ENCODE measurements at places on chromosomes 1 and 21.

- no peak for DNase-seq
These were observed 3.2 kb downstream of the EVA1C start for GRCh38 chr21:32415451-32416398.

DNA sequence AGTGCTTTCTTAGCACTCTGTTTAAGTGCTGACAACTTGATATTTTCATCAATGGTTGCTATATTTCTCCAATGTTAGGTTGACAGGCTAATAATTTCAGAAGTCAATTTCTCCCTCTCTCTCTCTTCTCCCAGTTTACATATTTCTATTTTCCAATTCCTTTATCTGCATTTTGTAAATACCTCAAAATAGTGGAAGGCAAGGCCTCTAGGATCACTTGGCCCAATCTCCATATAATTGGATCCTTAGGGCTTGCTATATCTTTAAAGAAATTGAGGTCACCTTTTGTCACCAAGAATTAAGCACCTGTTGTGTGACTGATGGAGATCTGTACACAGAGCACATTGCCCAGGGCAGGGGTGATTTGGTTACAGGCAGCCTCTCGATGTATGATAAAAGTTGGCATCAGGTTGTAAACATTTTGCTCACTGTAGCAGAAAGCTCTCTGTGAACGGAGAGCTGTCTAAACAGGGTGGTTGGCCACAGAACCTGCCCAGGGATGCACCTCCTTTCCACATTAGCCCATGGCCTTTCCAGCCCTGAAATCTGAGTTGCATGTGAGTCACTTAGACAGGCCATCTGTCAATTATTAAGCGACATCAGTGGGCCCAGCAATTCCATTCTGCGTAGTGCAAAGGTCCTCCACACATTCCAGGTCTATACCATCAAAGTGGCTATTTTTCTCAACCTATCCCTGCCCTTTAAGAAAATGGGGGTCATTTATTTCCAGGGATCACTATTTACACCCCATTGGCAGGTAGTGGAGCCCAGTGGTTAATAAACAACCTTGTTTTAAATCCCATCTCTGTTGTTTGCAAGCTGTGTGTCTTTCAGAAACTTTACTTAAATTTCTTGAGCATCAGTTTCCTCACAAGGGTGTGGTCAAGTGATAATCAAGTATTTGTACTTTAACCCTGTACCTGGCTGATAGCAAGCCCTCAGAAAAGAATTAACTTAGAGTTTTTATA lies 29.1 kb upstream of the IRF2BP2 start:
- no peak for DNase-seq

GRCh38 chr1:32736812-32737791 lies 34.5 kb upstream of the SYNC start:
- no peak for DNase-seq

- no peak for DNase-seq
These were observed 39.3 kb upstream of the TENT5C start for GRCh38 chr1:117566556-117566955.

- DNase-seq, result no peak
These were observed 108.0 kb downstream of the SGIP1 start for GRCh38 chr1:66641891-66642473.

DNA sequence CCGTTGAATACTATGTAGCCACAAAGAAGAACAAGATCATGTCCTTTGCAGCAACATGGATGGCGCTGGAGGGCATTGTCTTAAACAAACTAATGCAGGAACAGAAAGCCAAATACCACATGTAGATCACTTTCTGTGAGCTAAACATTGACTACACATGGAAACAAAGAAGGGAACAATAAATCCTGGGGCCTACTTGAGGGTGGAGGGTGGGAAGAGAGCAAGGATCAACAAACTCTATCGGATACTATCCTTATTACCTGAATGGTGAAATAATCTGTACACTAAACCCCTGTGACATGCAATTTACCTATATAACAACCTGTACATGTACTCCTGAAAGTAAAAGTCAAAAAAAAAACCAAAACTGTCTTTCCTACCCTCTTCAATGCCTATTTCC lies 40.8 kb upstream of the CD55 start:
- no peak for DNase-seq

DNA sequence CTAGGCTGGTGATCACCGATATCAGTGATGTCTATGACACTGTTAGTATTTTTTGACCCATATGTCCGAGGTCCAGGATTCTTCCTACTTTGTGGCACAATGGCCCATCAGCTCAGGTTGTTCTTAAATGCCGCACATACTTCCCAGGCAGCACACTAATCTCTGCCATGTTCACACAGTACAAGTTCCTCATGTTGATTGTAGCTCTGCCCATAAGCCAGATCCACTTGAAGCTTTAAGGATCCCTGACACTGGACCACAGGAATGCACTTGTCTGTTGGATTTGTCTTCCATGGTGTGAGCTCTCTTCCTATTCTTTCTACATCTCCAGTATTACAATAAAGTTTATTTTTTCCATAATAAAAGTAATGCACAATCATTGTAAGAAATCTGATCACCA lies 69.5 kb downstream of the DDX20 start:
- DNase-seq, result no peak

DNA sequence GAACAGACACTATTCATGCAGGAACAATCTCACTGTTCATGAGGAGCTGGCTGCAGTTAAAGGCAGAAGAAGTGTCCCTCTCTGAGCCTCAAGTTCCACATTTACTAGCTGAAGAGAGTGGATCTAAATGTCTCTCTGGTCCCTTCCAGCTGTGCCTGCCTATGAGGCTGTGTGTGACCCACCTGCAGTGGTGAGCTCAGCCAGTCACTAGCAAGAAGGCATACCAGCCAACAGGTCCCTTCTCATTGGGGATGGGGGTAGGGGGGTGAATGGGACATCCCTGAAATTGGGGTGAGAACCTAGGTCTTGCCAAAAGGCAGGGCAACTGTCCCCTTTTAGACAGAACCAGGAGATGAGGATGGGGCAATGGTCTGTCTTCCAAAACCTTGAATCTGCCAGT lies 13.6 kb downstream of the RD3 start:
- no peak for DNase-seq

DNA sequence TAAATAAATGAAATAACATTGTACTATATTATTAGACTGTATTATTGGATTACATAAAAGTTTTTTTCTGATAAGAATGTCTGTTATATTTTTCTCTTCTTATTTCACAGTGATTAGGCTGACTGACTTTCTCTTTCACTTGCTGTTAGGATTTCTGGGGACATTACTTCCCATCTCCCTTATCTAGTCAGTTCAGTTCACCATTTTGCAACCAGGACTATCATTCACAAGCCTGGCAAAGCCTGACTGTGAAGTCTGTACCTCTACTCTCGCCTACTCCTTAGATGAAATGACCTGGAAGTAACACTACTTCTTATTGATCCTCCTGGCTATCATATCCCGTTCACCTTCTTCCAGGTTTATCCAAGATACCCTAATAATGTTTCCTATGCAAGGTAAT lies 676.6 kb downstream of the USP25 start:
- DNase-seq, result no peak

DNA sequence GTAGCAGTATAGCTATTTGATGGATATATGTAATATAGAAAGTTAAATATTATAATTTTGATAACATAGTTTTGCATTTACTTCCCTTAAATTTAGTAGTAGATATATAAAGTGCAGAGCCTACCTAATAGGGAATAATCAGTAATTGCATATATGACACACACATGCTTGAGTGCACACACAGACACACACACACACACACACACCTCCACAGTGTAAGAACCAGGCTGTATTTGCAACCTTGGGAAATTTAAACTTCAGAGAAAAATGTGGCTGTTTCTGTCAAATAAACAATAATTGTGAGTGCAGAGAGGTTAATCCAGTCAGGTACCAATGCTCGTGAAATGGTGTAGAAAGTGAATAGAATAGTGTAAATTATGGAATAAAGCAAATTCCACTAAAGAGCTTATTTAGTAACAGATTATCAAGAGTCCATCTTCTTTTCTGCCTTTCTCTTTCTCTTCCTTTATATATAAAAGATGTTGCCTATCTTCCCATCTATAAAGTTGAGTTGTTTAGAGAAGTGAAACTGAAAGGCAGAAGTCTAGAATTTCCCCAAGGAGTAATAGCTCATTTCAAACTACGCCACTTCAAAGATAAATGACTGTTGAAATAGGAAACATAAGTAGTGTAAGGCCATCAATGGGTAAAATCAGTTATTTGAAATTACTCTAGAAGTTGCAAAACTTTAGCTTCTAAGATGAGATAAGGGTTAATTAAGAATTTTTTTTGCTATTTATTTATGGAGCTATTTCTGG lies 273.7 kb downstream of the SRGAP2C start:
- no peak for DNase-seq

- DNase-seq, result no peak
These were observed 98.5 kb downstream of the MRPL37 start for GRCh38 chr1:54298284-54299033.

GRCh38 chr1:100806601-100807000 lies 87.1 kb downstream of the VCAM1 start:
- DNase-seq, result no peak

- DNase-seq, result no peak
These were observed 58.2 kb downstream of the CD34 start for GRCh38 chr1:207852576-207853371.

GRCh38 chr21:37348664-37349063 lies 17.9 kb upstream of the DYRK1A start:
- DNase-seq, result no peak

DNA sequence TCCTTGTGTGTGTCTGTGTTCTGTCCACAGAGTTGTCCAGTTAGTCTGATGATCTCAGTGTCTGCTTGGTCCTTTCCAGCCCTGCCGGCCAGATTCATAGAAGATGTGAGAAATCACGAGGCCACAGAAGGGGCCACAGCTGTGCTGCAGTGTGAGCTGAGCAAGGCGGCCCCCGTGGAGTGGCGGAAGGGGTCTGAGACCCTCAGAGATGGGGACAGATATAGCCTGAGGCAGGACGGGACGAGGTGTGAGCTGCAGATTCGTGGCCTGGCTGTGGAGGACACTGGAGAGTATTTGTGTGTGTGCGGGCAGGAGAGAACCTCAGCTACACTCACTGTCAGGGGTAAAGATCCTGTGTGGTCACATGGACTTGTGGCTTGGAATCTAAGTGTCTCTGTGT lies 95.8 kb downstream of the OBSCN start:
- DNase-seq, result no peak

DNA sequence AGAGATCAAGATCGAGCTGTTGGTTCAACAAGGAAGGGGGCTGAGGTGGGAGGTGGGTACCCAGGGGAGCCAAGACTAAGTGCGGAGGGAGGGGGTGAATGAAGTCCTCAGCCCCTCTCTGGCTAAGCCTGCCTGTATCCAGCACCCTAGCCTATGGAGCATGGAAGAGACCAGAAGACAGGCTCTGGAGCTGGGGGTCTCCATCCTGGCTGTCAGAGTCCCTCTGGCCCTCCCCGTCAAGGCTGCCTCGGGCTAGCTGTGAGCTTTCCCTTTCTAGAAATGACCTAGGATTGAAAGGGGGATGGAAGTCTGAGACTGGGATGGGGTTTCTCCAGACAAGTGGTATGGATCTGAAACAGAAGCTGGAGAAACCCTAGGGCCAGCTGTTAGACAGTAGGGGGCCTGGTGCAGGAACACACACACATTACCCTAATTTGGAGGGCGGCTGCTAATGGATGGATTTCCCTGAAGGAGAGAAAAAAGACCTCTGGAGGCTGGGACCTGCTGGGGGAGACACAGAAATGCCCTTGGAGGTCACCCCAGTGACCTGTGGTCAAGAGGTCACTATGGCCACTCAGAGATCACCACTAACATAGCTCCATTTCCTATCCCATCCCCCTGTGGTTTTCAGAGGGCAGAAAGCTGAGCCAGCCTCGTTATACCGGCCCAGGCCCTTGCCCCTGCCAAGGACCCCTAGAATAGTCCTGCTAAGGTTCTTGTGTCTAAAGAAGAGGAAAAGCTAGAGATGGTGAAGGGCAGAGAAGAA lies 107.8 kb downstream of the TMEM53 start:
- no peak for DNase-seq

GRCh38 chr1:12617511-12617900 lies 504 bp downstream of the DHRS3 start:
- no peak for DNase-seq

DNA sequence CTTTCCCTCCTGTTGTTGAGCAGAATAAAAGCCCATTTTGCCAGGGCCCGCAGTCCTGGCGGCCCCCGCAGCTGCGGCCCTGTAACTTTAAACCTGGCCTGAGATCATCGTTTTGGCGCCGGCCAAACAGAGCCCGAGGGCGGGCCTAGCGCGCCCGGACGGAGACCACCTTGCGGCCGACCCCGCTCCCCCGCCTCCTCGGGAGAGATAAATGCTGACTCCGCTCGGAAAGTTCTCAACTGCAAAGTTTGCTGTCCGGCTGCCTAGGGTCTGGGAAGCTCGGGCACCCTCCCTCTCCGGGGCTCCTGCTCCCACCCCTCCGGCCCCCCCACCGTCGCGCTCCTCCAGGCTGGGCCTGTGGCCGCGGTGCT lies at the start of gene PDPN:
Gene PDPN (plus strand): TSS at position 238 of the 371 bp plus-strand sequence. CDS start 202 bp downstream, outside the sequence.
- no peak for DNase-seq

DNA sequence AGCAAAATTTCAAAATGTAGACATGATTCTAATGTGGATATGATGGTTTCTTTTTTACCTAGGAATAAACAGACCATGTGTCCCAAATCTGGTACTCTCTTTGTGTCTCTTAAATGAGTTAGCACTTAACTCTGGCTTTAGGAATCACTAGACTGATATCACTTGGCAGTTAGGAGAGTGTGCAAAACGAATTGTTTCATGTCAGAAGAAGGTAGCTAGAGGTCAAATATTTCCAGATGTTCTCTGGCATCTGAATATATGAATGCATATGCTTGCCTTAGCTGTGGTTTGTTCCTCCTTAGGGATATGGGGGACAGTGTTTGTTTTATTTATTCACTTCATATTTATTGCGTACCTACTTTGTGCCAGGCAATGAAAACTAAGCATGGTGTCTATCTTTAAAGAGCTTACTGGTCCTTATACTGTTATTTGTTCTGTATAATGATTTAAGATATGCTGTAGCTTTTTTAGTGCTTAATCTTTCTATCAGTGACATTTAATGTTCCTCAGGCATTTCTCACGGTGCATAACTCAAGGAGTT lies 65.2 kb downstream of the LRRC8C start:
- no peak for DNase-seq

GRCh38 chr21:43575473-43575844 lies 83.8 kb downstream of the HSF2BP start:
- DNase-seq, result no peak

DNA sequence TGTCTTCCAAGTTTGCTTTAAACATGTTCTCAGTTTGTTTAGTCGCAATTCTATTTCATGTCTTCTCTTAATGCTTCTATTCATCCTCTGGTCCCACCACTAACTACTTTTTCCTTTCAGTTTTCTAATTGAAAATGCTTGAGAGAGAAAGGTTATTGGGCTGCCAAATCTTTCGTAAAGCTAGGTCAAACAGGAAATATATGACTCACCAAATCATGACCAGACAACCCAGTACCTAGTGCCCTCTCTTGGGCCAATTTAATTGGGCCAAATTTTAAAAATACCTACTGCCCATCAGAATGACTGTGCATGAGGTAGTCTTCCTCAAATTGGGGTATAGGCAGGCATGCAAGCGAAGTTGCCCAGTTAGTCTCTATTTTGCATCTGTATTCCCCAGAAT lies 295.4 kb upstream of the PBX1 start:
- DNase-seq, result no peak
